MCF 10A (cell line): ENCODE measurements at places on chromosomes 4 and X. TPM values are rescaled to one million over a fixed set of nuclear protein-coding genes. Genes with fewer than 3 reads are reported as not detected.

- no peak overlapping the region for H3K4me3 ChIP-seq
- no peak overlapping the region for H3K27ac ChIP-seq
- no peak for DNase-seq
- no peaks in the 10 kb centered on the region for H3K27me3 ChIP-seq
- no peaks in the 10 kb centered on the region for H3K36me3 ChIP-seq
Observed at GRCh38 chr4:177582992-177583391, 140.8 kb upstream of the AGA start.

- H3K27ac ChIP-seq = no peak overlapping the region
- H3K4me3 ChIP-seq = no peak overlapping the region
- peaks cover 22% of the 10 kb centered on the region for H3K4me1 ChIP-seq
Observed at GRCh38 chrX:45743081-45743533, 542.4 kb upstream of the DIPK2B start.

SCD5 gene
- total RNA-seq = 3.5 and 3.6 TPM in 2 replicates

GRCh38 chr4:182192511-182193181 is 50.6 kb upstream of the TENM3 start:
- H3K36me3 ChIP-seq = no peaks in the 10 kb centered on the region
- no peak overlapping the region for H3K4me3 ChIP-seq
- peak; percentile 48 for DNase-seq
- peaks cover 29% of the 10 kb centered on the region for H3K4me1 ChIP-seq

- H3K4me3 ChIP-seq = no peak overlapping the region
- H3K27me3 ChIP-seq = no peaks in the 10 kb centered on the region
- H3K4me1 ChIP-seq = no peaks in the 10 kb centered on the region
- H3K36me3 ChIP-seq = peaks cover 6% of the 10 kb centered on the region
- no peak for DNase-seq
Observed at GRCh38 chrX:12411831-12412230, 273.6 kb downstream of the FRMPD4 start.

GRCh38 chr4:144355811-144356757 is 215.6 kb upstream of the GYPA start:
- H3K4me3 ChIP-seq = no peak overlapping the region
- H3K36me3 ChIP-seq = no peaks in the 10 kb centered on the region
- H3K27ac ChIP-seq = no peak overlapping the region
- peaks cover 8% of the 10 kb centered on the region for H3K4me1 ChIP-seq

TSPAN7 gene
- not detected in 2 replicates for total RNA-seq

DNA sequence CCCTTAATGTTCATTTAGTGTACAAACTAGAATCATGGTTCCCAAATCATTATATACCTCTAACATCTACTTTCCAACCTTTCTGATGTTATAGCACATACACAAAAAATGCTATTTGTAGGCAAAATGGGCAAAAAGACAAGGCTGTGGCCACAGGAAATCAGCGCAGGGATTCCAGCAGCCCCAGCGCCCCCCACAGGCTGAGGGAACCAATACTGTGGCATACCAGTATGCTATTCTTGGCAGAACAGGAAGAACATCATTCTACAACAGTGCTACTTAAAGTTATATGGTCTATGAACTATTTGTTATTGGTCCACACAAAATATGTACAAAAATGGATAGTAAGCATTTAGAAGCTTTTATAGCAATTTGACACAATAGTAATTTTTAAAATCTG is 25.3 kb downstream of the STEEP1 start:
- no peak for DNase-seq
- peaks cover 33% of the 10 kb centered on the region for H3K36me3 ChIP-seq
- no peaks in the 10 kb centered on the region for H3K4me1 ChIP-seq
- no peak overlapping the region for H3K27ac ChIP-seq
- no peak overlapping the region for H3K4me3 ChIP-seq
- H3K27me3 ChIP-seq = no peaks in the 10 kb centered on the region

UBE2A gene
- total RNA-seq = 52.2 and 66.9 TPM in 2 replicates

DNA sequence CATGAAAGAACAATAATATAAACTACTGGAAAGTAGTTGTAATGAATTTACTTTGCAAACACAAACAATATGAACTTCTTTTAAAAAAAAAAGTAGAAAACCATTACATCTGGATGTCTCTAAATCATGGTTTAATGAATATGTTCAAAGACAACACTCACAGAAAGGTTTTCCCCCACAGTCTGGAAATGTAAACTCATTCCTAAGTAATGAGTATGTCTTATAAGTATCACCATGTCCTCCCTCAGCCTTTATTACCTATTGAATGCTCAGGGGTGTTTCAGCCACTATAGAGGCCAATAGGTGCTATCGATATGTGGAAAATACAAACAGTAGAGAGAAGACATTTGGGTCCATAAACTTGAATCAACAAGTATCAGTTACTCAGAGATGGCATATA is 186.7 kb downstream of the PALLD start:
- peaks cover 3% of the 10 kb centered on the region for H3K4me1 ChIP-seq
- no peak overlapping the region for H3K27ac ChIP-seq
- H3K27me3 ChIP-seq = no peaks in the 10 kb centered on the region
- H3K36me3 ChIP-seq = no peaks in the 10 kb centered on the region
- no peak overlapping the region for H3K4me3 ChIP-seq
- DNase-seq = no peak

DCAF4L1 gene
- total RNA-seq = 0.72 and 0.81 TPM in 2 replicates

DNA sequence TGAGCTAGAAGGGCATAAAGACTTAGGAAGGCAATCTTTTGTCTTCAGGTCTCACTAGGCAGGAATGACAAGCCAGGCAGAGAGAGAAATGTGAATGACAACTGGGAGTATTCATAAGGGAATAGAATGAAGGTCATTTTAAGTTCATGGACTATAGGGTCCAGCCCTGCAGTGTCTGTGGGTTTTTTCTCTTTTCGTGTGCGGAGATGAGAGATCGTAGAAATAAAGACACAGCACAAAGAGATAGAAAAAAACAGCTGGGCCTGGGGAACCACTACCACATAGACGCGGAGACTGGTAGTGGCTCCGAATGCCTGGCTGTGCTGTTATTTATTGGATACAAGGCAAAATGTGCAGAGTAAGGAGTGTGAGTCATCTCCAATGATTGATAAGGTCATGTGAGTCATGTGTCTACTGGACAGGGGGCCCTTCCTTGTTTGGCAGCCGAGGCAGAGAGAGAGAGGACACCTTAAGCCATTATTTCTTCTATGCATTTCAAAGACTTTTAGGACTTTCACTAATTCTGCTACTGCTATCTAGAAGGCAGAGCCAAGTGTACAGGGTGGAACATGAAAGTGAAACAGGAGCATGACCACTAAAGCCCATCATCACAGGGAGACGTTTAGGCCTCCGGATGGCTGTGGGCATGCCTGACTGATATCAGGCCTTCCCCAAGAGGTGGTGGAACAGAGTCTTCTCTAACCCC is 921.8 kb upstream of the PCDH10 start:
- H3K27me3 ChIP-seq = no peaks in the 10 kb centered on the region
- no peaks in the 10 kb centered on the region for H3K36me3 ChIP-seq
- no peaks in the 10 kb centered on the region for H3K4me1 ChIP-seq
- no peak overlapping the region for H3K27ac ChIP-seq
- no peak overlapping the region for H3K4me3 ChIP-seq

- H3K27ac ChIP-seq = no peak overlapping the region
- peaks cover 12% of the 10 kb centered on the region for H3K4me1 ChIP-seq
- H3K36me3 ChIP-seq = peaks cover 6% of the 10 kb centered on the region
- no peaks in the 10 kb centered on the region for H3K27me3 ChIP-seq
Observed at GRCh38 chr4:7902101-7902553, 37.5 kb downstream of the AFAP1 start.

DNA sequence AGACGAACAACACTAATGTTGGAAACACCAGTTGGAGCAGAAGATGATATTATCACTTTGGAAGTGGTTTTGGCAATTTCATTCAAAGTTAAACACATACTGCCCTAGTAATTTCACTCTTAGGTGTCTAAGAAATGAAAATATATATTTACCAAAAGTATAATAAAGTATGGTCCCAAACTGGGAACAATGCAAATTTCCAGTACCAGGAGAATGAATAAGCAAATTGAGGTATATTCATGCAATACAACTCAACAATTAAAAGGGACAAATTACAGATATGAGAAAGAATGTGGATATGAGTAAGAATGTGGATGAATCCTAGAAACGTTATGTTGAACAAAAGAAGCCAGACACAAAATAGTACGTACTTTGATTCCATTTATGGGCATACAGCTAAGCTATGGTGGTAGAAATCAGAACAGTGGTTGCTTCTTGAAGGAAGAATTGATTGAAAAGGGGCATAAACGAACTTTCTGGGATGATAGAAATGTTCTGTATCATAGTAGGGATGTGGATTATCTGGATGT is 10.0 kb downstream of the ELMOD2 start:
- peaks cover 22% of the 10 kb centered on the region for H3K36me3 ChIP-seq
- no peak for DNase-seq
- H3K27ac ChIP-seq = no peak overlapping the region
- no peak overlapping the region for H3K4me3 ChIP-seq
- no peaks in the 10 kb centered on the region for H3K4me1 ChIP-seq

DNA sequence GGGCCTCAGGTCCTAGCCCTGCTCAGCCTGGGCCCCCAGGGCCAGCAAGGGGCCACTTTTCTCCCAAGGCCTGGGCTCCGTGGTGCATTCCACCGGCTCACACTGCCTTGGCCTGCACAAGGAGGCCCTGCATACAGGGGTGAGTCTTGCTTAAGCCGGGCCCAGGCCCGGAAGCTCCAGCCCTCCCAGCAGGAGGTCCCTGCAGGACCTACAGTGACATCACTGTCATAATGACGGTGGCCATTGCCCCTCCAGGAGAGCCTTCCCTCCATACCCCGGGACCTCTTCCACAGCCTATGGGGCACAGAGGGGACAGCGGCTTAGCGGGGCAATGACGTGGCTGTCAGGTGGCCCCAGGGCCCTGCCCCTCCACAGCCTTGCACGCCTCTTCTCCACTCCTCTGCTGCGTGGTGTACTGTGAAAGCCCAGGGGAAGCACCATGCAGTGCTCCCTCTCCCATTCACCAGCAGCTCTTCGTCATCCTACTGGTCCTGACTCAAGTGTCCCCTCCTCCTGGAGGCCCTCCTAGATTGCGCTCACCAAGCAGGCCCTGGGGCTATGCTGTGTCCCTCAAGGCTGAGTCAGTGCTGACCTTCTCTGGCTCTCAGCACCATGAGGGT is 32.3 kb upstream of the AFAP1 start:
- peaks cover 5% of the 10 kb centered on the region for H3K36me3 ChIP-seq
- H3K4me3 ChIP-seq = no peak overlapping the region
- H3K27ac ChIP-seq = peak overlapping the region; percentile 79
- H3K27me3 ChIP-seq = no peaks in the 10 kb centered on the region
- peaks cover 51% of the 10 kb centered on the region for H3K4me1 ChIP-seq

NSDHL gene
- total RNA-seq = 12.8 and 13.7 TPM in 2 replicates

DNA sequence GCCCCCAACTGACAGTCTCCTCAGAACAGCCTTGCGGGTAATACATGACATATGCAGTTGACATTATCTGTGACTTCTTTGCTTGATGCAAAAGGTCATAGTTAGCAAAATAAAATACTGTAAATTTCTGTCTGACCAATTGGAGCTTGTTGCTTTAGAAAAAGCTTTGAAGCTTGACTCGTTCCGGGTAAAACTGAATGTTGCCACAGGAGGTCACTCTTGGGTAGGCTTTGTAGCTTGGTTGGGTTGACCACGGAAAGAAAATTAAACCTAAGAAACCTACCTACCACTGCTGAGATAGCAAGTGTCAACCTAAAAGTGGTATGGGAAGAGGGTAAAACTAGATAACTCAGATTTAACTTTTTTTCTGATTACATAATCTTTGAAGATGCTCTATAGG is 23.2 kb downstream of the PRPS2 start:
- H3K27ac ChIP-seq = no peak overlapping the region
- H3K4me3 ChIP-seq = no peak overlapping the region
- peaks cover 21% of the 10 kb centered on the region for H3K27me3 ChIP-seq
- H3K36me3 ChIP-seq = peaks cover 33% of the 10 kb centered on the region

MAN2B2 gene
- total RNA-seq = 12.5 and 13.9 TPM in 2 replicates

DNA sequence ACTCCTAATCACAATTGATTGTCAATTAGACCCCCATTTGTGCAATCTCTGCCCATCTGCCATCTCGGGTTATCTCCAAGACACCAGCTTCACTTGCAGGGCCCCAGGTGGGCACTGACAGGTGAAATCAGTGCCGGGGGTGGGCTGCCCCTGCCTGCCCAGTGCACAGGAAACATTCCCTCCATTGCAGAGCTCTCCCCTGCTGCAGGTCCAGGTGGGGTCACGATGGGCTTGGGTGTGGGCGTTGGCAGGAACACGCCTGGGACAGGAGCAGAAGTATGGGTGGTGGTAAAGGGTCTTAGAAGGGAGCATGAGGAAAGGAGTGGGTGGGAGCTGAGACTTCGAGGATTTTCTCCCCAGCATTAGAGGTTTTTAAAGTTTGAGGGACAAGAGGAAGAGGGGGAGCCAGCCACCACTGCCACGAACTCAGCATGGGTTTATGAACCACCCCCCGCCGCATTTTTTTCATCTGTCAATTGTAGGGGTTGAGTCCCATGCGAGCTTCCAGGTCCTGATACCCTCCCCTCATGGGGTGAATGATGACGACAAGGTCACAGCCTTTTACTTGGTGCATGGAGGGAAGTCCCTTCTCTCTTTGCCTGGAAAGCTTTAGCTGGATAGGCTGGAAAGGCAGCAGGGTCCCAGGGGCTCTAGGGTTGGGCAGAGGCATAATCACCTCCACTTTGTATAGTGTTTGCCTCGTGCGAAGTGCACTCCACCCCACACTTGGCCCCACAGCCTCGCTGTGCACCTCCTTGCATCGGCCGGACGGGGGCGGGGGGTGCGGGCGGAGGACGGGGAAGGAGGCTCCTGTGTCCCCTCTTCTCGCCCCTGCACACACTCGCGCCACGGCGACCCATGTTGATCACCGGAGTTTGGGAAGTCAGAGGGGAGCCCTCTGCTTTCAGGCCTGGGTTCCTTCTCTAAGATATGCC is 3.5 kb upstream of the NKX1-1 start:
- H3K27ac ChIP-seq = no peak overlapping the region
- DNase-seq = no peak
- no peak overlapping the region for H3K4me3 ChIP-seq
- H3K4me1 ChIP-seq = no peaks in the 10 kb centered on the region
- H3K36me3 ChIP-seq = peaks cover 2% of the 10 kb centered on the region
- peaks cover 21% of the 10 kb centered on the region for H3K27me3 ChIP-seq

- no peak overlapping the region for H3K4me3 ChIP-seq
- peaks cover 21% of the 10 kb centered on the region for H3K27me3 ChIP-seq
- no peak for DNase-seq
- no peaks in the 10 kb centered on the region for H3K36me3 ChIP-seq
- no peak overlapping the region for H3K27ac ChIP-seq
Observed at GRCh38 chr4:88212253-88212561, 53.8 kb upstream of the ABCG2 start.

GRCh38 chr4:142016031-142016430 is 379.6 kb downstream of the IL15 start:
- H3K4me3 ChIP-seq = no peak overlapping the region
- H3K27ac ChIP-seq = no peak overlapping the region
- DNase-seq = no peak
- H3K36me3 ChIP-seq = no peaks in the 10 kb centered on the region
- no peaks in the 10 kb centered on the region for H3K27me3 ChIP-seq
- no peaks in the 10 kb centered on the region for H3K4me1 ChIP-seq

DNA sequence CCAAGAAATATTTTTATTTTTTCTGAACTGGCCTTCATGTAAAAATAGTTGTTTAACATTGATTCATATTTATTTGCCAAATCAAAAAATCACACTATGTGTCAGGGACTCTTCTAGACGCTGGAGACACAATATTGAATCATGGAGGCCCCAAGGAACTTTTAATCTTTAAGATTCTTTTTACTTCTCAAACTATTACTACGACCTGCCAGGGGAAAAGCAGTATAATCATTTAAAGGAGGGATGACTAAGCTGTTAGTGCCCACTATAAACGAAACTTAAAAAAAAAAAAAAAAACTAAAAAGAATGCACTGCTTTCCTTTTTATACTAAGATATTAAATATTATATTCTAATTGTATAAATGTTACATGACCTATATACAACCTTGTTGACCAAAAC is 84.7 kb downstream of the PPA2 start:
- no peaks in the 10 kb centered on the region for H3K4me1 ChIP-seq
- no peak overlapping the region for H3K27ac ChIP-seq
- H3K4me3 ChIP-seq = no peak overlapping the region
- H3K27me3 ChIP-seq = no peaks in the 10 kb centered on the region
